ENCODE measurements at places on chromosomes 3 and 15.

DNA sequence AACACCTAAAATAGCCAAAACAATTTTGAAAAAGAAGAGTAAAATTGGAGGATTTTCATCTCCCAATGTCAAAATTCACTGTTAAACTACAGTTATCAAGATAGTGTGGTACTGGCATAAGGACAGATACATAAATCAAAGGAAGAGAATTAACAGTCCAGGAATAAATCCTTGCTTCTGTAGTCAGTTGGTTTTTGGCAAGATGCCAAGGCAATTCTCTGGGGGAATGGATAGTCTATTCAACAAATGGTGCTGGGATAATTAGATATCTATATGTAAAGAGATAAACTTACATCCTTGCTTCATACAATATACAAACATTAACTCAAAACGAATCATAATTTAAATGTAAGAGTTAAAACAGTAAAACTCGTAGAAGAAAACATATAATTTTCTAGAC, 57.9 kb upstream of the SELENOK start:
- DNase-seq, result no peak

GRCh38 chr3:51941463-51941797, 274 bp downstream of the RRP9 start:
- DNase-seq, result no peak

DNA sequence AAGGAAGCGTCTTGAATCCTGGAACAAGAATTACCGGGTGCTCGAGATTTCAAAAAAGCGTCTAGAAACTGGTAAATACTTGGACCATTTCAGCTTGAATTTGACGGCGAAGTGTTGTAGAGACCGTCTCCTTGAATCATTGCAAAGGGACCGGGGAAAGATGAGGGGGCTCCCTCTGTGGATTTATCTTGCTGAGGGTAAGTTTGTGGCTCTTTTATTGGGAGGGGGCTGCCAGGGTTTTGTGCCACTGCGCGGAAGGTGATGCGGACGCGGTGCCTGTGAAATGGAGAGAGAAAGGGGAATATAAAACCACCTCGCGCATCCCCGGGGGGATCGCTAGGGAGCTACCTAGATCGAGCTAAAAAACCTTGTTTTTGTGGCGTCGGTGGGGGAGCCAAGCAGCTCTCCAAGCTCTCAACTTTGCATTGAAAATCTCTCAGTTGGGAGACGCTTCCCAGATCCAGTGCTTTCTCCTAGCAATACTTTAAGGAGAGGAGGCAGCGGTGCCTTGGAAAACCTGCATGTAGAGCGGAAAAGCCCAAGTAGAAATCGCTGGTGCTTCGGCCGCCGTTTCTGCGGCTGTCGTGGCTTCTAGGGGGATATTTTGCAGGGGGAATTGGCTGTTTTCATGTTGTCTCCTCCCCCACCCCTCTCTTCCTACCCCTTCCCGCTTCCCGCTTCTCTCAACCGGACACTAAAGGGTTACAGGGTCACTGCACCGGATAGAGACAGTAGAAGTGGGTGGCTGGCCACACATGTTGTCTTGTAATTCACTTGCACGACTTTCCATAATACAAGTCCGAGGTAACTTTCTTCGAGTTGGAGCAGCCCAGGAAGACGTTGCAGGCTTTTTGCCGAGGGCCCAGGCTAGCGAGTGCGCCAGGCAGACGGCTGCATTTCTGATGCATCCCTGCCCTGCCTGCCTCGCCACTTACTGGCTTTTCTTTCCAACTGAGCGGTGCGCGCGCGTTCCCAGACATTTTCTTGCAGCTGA, 187.6 kb downstream of the NLGN1 start:
- no peak for DNase-seq

DNA sequence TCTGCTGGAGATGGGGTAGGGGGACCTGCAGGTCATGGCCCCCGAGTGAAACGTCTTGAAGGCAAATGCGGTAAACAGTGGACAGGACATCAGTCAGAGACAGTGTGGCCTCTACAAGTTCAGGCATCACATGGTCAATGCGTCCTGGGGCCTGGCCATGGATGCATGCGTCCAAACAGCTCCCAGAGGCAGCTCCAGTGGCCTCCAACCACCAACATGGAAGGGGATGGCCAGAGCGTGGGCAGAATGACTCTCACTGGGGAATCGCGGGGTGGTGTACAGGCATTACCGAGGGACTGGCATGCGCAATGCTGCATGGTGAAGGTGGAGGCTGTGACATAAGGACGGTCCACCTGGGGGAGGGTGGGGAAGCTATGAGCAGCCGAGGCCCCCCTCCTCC, 35.6 kb upstream of the IQSEC1 start:
- DNase-seq, result no peak

DNA sequence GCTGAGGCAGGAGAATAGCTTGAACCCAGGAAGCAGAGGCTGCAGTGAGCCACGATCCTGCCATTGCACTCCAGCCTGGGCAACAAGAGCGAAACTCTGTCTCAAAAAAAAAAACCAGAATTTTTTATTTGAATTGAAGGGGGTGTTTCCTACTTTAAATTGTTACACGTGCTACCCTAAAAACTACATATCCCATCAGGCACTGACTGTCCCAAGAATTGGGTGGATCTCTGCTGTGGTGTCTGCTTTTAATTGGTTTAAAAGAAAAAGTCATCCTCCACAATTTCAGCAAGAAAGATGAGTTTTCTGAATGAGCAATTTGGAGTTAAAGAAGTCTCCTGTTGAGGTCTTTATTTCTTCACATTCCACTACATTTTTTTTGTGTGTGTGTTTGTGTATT, 2.1 kb downstream of the PDIA3 start:
- DNase-seq, result no peak

DNA sequence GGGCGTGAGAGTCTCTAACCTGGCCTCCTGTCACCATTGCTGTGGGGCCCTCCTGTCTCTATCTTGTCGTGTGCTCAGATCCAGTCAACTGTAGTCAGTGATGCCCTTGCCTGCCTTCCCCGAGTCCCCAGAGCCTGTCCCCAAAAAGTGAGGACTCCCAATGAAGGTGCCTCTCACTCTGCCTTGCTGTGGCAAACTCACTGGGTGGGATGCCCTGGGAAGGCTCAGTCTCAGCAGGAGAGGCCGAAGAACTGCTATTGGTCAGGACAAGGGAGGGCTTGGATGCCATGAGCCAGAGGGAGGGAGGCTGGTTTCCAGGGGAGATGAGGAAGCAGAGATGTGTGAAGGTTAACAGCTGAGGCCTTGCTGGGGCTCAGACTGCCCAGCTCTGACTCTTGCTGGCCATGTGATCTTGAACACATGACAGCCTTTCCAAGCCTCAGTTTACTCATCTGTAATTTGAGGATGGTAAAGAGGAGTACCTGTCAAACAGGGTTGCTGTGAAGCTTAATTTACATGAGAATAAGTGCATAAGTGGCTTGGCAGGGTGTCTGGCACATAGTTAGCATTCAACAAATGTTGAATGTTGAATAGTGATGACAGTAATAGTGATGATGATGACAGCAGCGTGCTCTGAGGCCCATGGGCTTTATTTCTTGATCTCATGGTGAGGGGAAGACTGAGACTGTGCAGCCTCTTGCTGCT, 8.2 kb downstream of the KY start:
- no peak for DNase-seq

DNA sequence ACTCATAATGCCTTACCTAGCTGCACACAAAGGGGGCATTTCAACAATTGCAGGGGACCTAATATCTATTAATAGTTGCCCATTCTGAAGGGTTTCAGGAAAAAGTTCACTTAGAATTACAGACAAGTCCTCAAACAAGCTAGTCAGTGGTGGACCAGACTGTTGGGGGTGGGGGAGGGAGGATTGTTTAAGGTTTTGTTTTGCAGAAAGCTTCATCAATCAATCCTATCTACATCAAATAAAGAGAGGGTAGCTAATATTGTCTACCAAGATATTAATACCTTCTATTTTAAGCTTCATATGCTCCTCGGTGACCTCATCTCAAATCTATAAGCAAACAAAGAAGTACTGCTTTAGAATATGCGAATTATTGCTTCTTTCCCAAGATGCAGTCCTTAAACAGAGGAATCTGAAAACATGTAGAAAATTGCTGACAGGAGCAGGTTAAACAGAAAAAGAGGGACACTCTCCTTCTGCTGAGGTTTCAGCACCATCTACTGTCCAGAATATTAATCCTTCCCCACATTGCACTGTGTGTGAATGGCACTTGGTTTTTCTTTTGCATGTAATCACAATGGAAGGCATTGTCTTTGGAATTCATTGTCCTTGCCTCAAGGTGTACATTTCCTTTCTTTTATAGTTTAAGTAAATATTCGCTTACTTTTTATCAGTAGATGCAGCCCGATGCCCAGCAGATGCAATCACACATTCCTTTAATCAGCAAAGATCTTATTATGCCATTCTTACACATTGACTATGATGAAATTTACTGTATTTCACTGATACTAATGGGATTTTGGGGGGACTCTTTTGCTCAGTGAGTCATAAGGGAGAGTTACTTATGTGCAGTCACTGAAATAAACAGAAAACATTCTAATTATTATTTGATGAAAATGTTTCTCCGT, 94.7 kb downstream of the IL5RA start:
- no peak for DNase-seq

- DNase-seq, result no peak
Measured at GRCh38 chr3:191263850-191264249, 64.8 kb downstream of the OSTN start.

- no peak for DNase-seq
Measured at GRCh38 chr15:59256482-59256881, 49.8 kb downstream of the LDHAL6B start.

- no peak for DNase-seq
Measured at GRCh38 chr3:192597506-192597905, 129.8 kb downstream of the FGF12 start.

DNA sequence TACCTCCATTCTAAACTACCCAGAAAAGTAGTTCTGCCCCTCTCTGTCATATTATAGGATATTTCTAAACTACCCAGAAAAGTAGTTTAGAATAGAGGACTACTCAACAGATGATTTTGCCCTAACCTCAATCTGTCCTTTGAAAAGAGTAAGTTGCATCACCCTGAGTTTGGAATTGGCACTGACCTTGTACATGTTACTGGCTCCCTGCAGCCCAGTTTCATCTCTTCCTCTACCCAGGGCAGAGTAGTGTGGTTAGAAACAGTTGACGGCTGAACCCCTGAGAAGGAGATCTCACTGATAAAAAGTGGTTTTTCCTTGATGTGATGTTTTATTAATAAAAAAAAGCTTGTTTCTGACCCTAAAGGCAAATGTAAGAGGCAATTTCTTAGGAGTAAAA, 340.5 kb upstream of the NECTIN3 start:
- DNase-seq, result no peak

DNA sequence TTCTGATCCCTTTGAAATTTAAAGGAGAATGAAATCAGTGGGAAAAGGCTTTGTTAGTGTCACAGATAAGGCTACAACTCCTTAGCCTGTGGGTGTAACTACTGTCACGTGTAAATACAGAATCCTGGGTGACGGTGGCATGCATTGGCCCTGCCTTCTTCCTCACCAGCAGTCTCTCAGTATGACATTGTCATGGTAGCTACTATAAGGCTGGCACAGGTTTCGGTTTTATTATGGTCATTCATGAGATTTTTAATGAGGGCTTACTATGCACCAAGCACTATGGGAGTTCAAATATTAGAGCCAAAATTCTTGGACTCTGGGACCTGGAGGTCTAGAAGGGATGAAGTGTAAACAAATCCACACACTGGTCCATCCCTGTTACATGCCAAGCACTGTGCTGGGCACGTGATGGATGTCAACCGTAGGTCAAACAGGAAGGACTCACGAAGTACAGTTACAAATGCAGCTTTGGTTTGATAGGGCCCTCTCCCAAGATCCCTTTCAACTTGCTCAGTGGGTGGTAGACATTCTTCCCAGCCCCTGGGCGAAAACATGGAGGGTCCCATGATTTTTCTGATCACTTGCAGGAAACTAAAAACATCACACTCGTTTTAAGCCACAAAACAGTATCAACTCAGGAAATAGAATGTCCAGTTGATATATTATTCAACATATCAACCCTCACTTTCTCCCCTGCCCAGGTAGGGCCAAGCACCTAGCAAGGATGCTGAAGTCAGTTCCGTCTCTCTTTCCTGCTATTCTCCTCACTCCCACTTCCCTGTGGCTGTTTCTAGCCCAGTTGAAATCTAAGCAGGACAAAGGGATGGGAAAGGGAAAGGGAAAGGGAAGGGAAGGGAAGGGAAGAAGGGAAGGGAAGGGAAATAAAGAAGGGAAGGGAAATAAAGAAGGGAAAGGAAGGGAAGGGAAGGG, 25.3 kb downstream of the BFSP2 start:
- no peak for DNase-seq

- DNase-seq, result no peak
Measured at GRCh38 chr3:98918586-98918985, 17.1 kb upstream of the DCBLD2 start.

DNA sequence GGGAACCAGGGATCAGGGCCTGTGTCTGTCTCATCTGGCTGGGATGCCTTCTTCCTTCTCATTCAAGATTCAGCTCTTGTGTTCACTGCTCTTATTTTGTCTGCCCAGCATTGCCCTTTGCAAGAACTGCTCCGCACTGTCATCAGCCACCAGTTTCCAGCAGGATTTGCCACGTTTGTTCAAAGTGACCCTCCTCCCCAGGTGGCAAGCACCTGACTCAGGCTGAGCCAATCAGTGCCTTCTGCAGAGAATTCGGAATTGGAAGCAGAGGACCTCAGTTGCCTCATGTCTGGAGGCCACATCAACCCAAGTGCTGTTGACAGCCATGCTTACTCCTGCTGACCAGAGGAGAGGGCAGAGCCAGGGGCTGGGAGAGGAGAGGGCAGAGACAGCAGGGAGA, 124.5 kb downstream of the SMAD6 start:
- DNase-seq, result no peak

DNA sequence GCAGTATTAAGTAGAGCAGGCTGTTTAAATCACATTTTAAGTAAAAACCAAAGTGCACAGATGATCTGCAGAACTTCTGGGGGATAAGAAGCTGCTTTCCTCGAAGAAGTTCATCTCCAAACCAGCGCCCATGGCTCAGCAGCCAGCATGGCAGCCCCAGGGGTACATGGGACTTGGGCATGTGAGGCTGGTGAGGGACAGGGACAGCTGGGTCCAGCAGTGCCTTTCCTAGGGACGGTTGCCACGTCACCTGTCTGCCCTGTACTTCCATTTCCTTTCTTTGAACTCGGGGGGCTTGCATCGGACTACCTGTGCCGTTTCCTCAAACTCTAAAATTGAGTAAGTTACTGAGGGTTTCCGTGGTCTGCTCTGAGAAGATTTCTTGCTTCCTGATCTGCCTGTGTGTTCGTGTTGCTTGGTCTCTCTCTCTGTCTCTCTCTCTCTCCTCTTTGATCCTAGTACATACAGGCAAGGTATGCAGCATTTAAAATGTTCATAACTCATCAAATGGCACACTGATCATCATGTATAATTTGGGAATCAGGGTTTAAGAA, 67.6 kb downstream of the IGF1R start:
- no peak for DNase-seq

GRCh38 chr3:134325061-134325705, 49.1 kb downstream of the AMOTL2 start:
- no peak for DNase-seq

All from stimulated activated CD4-positive, alpha-beta T cell treated with anti-CD3 and anti-CD28 coated beads, Interleukin-1b, Interleukin-23, amount 100 ng/mL, for 1 hour (primary cell).